ENCODE measurements at places on chromosomes 2 and 18. TPM values are rescaled to one million over a fixed set of nuclear protein-coding genes. Genes with fewer than 3 reads are reported as not detected.

Gene PROKR1
- total RNA-seq, result not detected

- no peak for DNase-seq
Measured at GRCh38 chr2:229230256-229230655, 40.8 kb downstream of the PID1 start.

- DNase-seq, result no peak
Measured at GRCh38 chr2:237156031-237156856, 70.6 kb downstream of the COPS8 start.

Gene ALPP
- not detected for total RNA-seq

DNA sequence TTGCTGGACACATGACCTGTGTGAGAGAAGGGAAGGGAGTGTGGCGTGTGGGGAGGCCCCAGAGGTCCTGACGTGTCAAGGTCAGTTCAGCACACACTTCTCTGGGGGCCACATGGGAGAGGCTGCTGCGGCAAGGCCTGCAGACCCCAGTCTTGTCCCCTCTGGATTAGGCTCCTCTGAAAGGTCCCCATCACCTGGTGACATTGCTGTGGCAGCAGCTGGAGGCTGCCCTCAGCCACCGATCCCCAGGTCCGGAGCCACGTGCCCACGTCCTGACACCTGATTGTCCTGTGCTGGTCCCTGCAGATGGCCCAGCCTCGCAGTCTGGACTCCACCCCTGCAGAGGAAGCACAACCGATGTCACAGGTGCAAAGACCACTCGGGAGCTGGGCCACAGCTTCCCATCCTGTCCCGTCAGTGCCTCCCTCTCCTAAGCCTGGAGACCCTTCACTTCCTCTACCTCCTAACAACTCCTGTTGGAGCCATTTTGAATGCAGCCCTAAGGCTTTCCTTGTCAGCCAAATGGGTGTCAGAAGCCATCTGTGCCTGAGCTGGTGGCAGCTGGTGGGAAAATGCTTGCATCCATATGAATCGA, 12.7 kb downstream of the TMEM177 start:
- no peak for DNase-seq

Gene ARHGEF4
- 0.08 TPM for total RNA-seq

GRCh38 chr18:56747032-56747658, 96.0 kb downstream of the WDR7 start:
- no peak for DNase-seq

DNA sequence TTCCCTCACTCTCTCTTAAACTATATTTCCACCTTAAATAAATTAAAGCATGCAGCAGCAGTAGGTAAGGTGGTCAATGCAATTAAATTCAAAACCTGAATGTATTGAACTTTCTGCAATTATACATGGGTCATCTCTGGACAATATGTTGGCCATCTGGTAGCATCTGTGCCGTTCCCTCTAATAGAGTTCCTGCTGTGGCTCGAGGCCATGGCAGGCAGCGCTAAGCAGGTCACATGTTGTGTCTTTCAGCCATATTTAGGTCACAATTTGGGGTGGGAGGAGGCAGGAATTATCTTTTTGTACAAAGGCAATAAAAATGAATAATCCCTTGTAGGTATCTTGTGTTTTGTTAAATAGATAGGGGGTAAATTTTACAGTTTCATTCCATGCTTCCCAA, 676.2 kb downstream of the ZEB2 start:
- DNase-seq, result no peak

Measured in liver (tissue), 10 donors.